ENCODE measurements at places on chromosomes 1 and 21.

- no peak for DNase-seq
These were observed 13.3 kb upstream of the GNG12 start for GRCh38 chr1:67846538-67846937.

- no peak for DNase-seq
These were observed 57.2 kb downstream of the LEPR start for GRCh38 chr1:65477414-65478378.

DNA sequence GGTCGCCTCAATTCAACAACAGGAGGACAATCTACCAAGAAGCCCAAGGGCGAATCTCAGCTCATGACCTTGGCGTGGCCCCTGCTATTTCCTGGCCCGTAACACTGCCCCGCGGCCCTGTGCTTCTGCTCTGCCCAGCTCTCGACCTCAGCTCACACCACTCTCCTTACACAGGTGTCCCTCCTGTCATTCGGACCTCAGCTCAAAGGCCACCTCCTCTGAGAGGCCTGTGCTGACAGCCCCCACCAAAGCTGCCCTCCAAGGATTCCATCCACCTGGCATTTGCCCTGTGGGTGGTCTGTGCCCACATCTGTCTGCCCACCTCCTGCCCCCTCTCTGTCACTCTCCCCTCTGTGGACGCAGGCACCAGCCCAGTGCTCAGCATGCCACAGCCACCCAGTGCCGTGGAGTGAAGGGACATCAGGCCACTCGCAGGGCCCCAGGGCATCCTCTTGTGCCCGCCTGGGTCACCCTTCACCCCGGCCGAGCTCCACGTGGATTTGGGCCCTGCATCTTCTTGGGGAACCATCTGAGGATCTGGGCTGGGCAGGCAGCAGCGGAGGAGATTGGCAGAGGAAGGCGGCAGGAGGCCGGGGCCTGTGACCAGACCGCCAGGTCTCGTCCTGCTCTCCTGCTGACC is 70.3 kb downstream of the DHRS3 start:
- DNase-seq = no peak

- DNase-seq = no peak
These were observed 18.9 kb upstream of the IGSF5 start for GRCh38 chr21:39726133-39726532.

DNA sequence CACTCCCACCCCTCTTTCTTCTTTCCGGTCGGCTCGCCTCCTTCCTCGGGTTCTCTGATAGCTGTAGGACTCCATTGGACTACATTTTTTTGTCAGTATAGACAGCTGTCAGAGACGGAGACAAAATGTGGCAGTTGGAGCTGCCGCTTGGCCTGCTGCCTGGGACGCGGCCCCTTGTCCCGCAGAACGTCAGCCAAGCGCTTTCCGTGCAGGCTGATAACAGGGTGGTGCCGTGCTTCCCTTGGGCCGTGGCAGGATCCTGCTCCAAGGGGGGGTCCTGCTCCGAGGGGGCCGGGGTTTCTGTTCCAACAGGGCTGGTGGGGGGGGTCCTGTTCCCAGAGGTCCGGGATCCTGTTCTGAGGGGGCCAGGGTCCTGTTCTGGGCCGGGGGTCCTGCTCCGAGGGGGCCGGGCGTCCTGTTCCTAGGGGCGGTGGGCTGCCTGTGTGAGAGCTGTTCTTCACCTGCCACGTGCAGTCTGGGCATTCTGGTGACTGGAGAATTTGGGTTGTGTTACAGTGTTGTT is 4.9 kb downstream of the SKI start:
- DNase-seq = peak; percentile 49

DNA sequence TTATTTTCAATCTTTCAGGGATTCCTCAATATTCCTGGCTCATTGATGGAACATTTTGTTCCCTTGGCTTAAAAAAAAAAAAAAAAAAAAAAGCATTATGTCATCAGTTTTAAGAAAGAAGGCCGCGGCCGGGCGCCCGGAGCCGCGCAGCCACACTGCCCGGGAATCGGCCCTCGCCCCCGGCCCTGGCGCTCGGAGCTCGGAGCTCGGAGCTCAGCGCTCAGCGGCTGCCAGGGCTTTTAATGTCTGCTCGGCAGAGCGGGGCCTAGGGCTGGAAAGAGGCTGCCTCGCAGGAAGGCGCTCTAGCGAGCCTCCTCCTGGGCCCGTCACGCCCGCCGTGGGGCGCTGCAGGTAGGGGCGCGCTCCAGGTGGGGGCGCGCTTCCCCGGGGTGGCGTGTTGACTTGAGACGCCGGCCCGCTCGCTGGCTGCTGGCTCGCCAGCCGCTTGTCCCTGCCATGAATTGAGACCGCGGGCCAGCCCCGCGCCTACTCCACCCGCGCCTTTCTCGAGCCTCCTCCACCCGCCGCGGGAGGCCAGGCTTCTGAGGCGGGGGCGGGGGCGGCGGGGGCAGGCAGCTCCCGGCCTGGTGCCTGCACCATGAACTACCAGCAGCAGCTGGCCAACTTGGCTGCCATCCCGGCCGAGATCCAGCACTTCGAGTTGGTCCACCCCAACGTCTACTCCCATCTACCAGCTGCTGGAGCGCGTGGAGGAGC is 5.4 kb upstream of the TDRD5 start:
- DNase-seq = peak; percentile 87

GRCh38 chr1:181812208-181812607 is 249.3 kb downstream of the ZNF648 start:
- no peak for DNase-seq

GRCh38 chr1:119504831-119505230 is 2.2 kb upstream of the HSD3B1 start:
- no peak for DNase-seq

GRCh38 chr1:162206749-162207635 is 137.5 kb downstream of the NOS1AP start:
- DNase-seq = peak; percentile 80

GRCh38 chr1:99629164-99629563 is 16.7 kb upstream of the PALMD start:
- no peak for DNase-seq

DNA sequence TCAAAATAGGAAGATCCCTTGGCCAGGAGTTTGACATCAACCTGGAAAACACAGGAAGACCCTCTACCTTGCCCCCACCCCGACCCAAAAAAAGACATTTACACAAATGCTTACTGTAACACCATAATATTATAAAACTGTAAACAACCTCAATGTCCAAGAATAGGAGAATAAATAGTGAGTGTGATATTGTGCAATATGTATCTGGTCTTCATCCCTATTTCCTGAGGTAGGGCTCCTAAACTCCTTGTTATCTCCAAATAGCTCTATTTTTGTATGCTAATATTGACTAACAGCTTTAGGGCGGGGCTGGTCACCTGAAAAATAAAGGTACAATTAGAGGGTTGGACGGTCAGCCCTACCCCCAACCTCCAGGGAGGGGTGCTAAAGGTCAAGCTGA is 23.5 kb downstream of the RSBN1 start:
- DNase-seq = no peak

DNA sequence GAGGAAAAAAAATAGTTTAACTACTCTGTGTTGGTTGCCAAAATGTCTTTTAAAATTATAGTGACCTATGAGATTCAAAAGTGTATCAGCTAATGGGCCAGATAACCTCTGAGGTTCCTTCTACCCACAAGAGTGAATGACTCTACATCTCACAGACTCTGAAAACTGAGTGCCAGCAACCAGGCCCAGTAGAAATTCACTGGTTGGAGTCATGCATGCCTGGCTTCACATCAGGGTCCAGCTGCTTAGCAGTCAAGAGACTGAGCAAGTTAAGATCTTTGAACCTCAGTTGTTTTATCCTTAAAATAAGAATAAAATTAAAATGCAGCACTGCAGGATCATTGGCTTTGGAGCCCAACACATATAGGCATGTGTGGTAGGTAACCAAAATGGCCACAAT is 342.6 kb upstream of the NFIA start:
- DNase-seq = no peak

DNA sequence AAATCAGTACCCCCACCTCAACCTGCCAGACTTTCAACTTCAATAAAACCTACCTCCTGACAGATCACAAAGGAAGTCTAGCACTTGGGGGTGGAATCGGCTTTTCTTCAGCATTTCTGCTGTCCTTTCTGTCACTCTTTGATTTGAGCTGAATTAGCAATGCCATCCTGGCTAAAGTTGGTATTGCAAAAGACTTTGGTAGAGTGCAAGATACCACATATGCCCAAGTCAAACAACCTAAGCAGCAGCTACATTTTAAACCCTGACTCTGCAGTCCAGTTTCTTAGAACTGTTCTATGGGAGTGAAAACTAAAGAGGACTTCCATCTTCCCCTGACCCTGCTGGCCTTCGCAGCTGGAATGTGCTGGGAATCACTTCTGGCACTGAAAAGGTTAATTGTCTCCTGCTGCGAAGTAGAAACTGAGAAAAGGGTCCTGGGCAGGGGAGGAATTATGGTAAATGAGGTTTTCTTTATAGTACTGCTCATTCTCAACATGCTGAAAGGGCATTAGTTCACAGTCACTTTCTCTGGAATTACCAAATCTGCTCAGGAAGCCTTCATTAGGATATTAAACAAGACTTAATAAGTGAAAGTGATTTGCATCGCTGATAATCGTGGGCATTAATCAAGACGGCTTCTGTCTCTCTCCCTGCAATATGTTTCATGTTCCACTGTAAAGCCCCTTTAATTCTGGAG is 126.2 kb upstream of the SMYD2 start:
- no peak for DNase-seq

DNA sequence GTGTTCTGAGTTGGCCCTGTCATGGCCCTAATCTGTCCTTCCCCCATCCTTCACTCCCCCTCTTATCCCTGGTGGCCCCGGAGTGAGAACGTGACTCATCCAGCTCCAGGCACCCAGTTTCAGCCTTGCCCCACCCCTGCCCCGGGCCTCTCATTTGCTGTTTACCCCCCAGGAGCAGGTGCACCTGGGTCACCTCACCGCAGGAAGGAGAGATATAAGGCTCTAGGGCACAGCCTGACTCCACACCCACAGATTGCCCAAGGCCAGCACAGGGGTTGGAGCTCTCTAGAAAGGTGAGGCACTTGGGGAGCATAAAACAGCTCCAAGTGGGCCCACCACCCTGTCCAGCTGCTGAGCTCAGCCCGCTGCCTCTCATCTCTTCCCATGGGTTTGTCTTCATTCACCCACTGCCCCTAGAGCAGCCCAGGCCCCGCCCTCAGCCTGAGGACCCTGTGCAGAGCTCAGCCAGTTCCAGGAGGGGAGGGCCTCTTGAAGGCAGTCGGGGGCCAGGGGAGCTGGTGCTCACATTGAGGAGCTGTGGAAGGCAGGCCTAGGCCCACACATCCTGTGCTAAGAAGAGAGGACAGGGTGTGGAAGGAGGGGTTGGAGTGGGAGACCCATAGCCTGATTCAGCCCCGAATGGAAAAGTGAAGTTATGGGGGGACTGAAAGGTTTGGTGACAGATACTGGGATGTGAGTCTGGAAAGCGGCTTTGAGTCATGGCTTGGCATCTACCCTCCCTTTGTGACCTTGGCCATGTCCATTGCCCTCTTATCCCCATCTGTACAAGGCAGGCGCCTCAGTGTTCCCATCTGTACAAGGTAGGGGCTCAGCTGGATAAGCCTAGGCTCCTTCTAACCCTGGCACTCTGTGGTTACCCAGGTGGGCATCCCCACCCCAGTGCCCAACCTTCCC is 16.1 kb upstream of the GPR37L1 start:
- DNase-seq = peak; percentile 94

DNA sequence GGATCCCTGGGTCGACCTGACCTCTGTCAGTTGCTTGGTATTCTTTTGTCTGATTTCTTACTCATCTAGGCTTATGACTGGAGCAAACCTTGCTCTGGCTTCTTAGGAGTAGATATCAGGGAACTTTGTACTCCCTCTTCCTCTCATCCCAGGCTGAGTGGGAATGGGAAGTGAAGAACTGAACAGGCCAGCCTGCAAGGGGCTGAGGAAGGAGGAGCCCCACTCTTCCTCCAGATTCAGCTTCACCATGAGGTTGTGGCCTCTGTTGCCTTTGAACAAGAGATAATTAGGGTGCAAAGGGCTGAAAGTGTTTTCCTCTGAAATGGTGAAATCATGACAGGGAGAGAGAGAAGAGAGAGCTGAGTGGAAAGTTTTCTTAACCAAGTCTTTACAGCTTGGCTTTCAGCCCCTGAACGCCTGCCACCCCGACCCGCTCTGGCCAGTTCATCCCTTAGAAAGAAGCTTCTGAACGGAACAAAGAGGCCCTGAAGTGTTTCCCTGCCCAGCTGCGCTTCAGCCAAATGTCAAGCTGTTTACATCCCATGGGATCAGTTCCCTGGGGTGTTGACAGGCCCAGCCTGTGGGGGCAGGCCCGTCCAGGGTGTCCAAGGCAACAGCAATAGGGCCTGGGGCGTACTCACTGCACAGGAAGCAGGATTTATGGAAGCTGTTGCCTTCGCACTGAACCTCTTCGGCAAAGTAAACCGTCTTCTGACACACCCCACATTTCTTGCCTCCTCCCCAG is 11.2 kb downstream of the CSRP1 start:
- DNase-seq = peak; percentile 88

DNA sequence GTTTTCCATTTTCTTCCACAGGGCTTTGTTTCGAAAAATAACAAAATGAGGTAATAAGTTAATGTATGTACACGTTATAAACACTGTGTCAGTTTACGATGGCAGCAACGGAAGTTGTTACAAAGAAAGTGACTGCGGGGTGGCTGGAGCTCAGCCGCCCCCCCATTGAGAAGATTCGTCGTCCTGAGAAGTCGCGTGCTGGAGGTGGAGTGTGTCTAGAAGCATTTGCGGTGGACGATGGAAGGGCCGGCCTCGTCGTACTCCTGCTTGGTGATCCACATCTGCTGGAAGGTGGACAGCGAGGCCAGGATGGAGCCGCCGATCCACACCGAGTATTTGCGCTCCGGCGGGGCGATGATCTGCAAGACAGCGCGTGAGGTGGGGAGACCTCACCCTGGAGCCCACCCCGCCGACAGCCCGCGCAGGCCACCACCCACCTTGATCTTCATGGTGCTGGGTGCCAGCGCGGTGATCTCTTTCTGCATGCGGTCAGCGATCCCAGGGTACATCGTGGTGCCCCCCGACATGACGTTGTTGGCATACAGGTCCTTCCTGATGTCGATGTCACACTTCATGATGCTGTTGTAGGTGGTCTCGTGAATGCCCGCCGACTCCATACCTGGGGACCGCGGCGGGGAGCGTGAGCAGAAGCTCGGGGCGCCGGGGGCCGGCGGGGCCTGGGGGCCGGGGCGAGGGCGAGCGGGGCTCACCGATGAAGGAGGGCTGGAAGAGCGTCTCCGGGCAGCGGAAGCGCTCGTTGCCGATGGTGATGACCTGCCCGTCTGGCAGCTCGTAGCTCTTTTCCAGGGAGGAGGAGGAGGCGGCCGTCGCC is 2.4 kb downstream of the ACTA1 start:
- DNase-seq = no peak

DNA sequence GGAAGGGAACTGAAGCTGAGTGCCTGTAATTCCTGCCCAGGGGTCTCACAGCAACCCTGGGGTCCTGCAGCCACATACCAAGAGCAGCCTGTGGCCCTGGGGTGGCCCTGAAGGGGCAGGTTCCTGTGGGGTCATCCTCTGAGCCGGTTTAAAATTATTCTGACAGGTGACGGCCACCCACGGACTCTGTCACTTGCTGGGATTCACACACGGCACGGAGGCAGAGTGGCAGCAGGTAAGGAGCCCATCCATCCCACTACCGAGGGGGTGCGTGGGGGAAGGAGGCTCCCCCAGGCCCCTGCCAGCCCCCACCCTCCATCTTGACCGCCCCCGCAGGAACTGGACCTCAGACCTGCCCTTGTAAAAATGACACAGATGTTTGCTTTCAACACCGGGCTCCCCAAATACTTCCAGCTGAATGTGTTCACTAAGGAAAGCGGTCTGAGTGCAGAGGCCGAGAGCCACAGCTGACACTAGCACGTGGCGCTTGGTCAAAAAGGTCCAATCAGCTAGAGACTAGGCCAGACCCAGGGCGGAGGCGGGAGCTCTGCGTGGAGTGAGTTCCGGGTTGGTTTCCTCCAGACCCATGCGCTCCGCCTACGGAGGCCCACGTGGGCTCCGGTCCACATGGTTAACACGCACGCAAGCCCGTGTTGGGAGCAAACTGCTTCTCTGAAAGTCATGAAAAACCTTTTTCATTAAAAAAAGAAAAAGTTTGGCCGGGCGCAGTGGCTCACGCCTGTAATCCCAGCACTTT is 10.0 kb downstream of the YBEY start:
- DNase-seq = peak; percentile 91
